GF-D8 (cell line): ENCODE measurements at places on chromosomes 7 and 10.

- DNase-seq: no peak
Measured at GRCh38 chr7:128120116-128120515, 88.9 kb upstream of the LRRC4 start.

- no peak for DNase-seq
Measured at GRCh38 chr10:103598654-103599115, 105.2 kb downstream of the NEURL1 start.

GRCh38 chr10:118809357-118810220, 54.8 kb upstream of the CACUL1 start:
- DNase-seq: no peak

DNA sequence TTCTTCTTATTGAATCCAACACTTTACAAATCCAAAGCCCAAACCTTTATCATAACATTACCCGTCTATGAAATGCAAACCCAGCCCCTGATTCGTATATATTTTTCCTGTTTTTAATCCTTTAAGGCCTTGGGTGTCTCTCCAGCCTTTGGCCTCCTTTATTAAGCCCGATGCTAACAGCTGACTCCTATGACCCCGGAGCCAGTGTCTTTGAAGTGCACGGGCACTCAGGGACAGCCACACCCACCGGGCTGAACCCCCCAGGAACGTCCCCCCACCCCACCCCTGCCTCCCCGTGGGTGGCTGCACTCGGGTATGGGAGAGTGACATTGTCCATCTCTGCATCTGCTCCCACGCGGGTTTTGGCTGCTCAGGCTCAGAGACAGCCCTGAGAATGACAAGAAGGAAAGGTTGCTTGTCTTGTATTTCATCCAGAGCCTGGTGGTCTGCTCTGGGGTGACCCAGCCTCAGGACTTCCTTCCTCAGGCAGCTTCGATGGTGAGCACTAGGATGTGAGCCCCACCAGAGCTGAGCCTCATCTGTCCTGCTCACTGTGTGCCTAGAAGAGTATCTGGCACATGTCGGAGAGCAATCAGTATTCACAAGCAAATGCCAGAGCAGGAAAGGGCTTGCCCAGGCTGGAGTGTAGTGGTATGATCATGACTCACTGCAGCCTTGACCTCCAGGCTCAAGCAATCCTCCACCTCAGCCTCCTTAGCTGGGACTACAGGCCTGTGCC, 210.4 kb downstream of the SKIDA1 start:
- no peak for DNase-seq

- DNase-seq: no peak
Measured at GRCh38 chr7:43764807-43765491, 6.5 kb downstream of the BLVRA start.

- DNase-seq: no peak
Measured at GRCh38 chr7:133354546-133355324, 101.9 kb downstream of the EXOC4 start.

- DNase-seq: no peak
Measured at GRCh38 chr10:47367646-47368045, 16.4 kb downstream of the ZNF488 start.
